GM03348 (cell line): ENCODE measurements at places on chromosomes 1 and 21.

- no peak for DNase-seq
These were observed 40.0 kb upstream of the DHCR24 start for GRCh38 chr1:54926970-54927369.

DNA sequence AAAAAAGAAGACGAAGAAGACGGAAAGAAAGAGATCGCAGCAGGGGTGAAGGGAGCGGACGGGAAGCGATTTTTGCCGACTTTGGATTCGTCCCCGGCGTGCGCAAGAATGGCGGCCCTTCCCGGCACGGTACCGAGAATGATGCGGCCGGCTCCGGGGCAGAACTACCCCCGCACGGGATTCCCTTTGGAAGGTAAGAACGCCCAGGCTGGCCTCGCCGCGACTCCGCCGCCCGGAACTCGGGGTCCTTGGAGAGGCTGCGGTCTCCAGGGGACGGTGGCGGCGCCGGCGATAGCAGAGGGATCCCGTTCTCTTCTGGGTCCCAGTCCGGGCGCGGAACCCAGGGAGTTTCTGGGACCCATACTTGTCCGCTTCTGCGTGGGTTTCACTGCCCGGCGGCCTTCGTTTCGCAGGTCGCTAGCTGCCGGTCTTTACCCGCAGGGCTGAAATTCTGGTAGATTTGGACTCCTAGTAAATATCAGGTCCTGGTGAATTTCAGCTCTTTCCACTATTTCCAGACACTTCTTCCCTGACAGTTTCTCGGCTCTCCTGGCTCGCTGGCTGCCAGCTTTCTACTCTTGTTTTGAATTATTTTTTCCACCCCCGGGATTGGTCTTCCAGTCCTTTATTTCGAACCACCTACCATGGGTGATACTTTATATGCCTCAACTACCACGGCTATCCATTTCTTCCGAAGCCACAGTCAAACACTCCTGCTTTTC is 1.0 kb downstream of the PAX7 start:
- no peak for DNase-seq

DNA sequence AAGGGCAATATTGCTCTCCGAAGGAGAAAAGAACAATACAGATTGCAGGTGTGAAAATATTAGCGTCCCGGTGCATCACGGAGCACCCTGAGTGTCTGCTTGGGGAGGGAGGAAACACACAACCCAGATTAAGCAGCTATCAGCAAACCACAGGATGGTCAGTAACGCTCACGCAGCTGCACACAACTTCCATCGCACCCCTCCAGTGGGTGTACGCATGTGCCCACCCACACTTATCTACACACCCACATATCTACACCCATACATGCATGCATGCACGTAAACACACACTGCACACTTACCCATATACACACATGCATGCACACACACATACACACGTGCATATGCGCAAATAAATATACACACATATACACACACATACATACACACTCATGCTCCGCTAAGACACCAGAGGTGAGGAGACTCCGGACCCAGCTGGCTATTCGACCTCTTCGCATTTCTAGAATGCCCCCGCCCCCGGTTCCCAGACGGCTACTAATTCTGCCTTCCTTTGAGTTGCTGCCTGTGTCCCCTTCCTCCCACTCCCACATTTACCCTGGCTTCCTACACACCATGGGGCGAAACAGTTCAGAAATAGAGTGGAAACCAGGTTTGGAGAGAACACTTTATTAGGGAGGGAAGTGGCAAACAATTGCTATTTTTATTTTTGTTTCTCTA is 26.2 kb downstream of the ITPKB start:
- DNase-seq: no peak

DNA sequence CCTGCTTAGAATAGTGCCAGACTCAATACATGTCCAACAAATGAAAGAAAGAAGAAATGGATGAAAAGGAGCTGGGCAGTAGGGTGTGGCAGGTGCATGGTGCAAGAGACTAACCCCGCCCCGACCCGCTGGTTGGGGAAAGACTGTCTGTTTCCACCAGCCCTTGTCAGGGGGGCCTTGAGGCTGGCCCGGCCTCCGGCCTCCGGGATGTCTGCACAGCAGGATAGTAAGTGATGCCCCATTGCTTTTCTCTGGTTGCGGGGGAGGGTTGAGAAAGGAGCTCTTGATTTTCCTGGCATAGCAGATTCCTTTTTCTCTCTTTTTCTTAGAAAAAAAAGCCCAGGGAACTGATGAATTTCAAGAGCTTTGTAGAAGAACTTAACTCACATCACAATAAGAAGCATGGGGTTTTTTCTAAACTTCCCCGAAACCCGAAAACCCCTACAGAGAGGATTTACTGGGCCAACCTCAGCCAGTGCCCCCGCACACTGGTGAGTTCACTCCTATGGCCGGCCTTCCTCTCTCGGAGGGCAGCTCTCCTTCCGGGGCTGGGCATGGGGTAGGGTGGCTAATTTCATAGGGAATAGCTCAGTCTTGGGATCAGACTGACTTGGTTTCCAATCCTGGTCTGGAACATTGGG is 12.5 kb upstream of the TTC22 start:
- no peak for DNase-seq

GRCh38 chr1:12618661-12618964 is 603 bp upstream of the DHRS3 start:
- no peak for DNase-seq

DNA sequence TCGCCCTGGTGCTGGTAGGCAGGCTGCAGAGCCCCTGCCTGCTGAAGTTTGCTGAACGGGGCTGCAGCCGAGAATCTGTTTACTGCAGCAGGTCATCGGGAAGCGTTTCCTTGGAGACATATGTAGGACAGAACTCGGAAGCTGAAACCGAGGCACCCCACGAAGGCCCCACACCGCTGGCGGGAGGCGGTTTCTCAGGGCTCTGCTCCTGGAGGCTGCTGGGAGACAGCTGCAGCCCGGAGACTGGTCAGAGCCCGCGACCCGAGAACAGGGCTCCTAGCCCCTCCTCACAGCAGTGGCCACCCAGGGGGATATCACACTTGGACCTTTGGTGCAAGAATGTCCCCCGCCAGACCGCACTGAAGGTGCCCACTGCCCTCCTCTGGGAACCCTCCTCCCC is 12.7 kb upstream of the PLCH2 start:
- no peak for DNase-seq

GRCh38 chr1:208381481-208381880 is 137.3 kb upstream of the PLXNA2 start:
- DNase-seq: no peak

DNA sequence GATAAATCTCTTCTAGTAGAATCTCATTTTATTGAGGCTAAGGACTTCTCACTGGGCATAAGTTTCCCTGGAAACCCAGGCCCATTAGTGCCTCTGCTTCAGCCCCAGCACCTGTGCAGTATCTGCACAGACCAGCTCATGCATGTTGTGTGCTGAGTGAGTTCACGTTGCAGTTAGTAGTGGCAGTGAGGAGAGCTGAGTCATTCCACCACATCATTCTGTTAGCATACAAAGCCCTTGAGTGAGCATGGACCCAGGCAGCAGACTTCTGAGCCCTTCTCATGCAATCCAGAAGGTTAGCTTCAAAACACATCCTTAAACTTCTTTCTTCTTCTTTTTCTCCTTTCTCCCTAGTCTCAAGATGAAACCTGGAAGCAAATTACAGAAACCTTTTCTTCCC is 45.8 kb upstream of the NTPCR start:
- peak; percentile 46 for DNase-seq

- DNase-seq: peak; percentile 82
These were observed 2.7 kb upstream of the HSPG2 start for GRCh38 chr1:21939650-21940374.

DNA sequence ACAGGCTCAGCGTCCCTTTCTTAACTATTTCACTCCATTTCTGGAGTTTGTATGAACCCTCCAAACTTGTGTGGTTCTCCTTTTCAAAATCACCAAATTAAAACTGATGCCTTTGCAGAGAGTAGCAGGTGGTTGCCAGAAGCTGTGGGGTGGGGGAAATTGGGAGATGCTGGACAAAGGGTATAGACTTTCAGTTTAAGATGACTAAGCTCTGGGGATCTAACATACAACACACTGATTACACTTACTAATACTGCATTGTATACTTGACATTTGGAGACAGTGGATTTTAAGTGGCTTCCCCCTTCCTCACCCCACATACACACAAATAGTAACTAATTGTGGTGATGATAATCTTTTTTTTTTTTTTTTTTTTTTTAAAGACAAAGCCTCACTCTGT is 11.1 kb upstream of the SCYL3 start:
- no peak for DNase-seq

- no peak for DNase-seq
These were observed 75.4 kb upstream of the TMPRSS2 start for GRCh38 chr21:41583274-41583790.

- DNase-seq: no peak
These were observed 150.1 kb downstream of the PLA2G4A start for GRCh38 chr1:186978596-186979556.

DNA sequence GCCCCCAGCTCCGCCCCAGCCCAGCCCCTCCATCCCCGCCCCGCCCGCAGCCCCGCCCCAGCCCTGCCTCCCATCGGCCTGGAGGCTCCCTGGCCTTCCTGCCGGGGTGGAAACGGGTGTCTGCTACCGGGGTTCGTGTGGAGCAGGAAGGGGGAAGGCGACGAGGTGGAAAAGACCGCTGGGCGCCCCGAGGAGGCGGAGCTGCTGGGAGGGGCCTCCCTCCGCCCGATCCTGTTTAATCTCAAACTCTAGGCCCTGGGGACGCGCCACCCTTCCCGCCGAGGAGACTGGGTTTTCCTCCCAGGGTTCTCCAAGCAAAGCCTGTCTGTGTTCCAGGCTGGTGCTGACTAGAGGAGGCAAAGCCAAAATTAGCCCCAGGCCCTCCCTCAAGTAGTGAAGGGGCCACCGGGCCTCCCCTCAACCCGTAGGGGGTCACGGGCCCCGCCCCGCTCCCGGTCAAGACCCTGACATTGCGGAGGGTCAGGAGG is 16.2 kb upstream of the TTLL10 start:
- DNase-seq: peak; percentile 98

- peak; percentile 22 for DNase-seq
These were observed 60.4 kb upstream of the BACH1 start for GRCh38 chr21:29238053-29238966.

DNA sequence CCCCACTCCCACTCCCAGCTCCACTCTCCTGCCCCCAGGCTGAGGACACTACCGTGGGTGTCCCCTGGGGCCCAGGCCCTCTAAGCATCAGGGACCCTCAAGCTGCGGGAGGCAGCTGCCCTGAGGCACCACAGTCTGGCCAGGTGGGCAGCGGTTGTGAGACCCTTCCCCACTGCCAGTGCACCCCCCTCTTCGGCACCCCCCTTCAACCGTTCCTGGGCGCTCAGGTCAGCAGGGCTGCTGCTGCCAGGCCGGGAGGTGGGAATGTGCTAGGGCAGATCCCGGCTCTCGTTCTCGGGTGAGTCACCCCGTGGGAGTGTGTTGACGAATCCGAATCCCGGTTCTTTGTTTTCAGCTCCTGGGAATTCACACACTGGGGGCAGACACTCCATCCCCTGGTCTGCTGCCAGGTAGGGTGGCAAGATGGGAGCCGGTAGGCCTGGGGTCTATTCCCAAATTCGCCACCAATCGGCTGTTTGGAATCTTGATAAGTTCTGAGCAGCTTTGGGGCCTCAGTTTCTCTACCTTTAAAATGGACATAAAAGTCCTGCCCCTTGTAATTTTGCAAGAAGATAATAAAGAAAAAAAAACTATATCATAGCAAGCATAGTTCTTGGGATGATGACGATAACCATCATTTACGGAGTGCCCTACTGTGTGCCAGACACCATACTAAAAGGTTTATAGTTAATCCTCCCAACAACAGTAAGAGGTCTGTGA is 28.5 kb upstream of the CASZ1 start:
- DNase-seq: peak; percentile 90

GRCh38 chr1:17915511-17916197 is 160.5 kb downstream of the ACTL8 start:
- DNase-seq: no peak

DNA sequence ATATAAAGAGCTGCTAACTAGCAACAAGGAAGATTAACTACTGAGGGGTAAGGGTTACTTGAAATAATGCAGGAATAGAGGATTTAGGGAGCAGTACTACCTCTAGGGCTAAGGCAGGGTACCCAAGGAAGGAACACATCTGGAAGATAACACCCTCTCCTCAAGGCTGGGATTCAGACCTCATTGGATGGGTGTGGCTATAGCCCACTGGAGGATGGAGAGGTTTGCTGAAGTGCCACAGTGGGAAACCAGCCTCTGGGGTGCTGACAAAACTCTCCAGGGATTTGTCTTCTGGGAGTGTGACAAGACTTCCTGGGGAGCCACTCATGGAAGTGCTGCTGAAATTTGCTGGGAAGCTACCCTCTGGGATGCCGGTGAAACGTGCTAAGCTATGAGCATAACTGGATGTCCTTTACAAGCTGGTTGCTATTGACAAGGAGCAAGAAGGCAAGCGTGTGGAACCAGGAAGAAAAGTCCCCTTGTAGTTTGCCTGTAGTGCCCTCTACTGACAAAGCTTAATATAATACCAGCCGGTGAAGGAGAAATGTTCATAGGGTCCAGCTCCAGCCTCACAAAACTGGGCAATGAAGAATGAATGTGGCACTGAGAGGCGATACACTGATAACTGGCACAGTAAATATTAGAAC is 122.8 kb upstream of the USP24 start:
- peak; percentile 69 for DNase-seq

GRCh38 chr1:26359981-26360806 is 6.3 kb upstream of the CRYBG2 start:
- no peak for DNase-seq

DNA sequence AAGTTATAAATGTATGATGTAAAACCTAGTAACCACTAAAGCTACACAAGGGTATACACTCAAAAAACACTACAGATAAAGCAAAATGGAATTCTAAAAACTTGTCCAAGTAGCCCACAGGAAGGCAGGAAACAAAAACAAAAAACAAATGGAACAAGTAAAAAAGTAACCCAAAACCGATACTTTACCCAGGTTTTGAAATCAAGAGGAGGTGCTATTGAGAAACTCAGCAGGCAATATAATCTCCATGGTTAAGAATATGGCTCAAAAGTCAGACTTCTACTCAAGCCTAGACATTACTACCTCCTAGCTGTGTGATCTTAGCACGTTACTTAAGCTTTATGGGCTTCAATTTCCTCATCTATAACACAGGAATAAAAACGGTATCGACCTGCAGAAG is 13.3 kb downstream of the RBBP5 start:
- no peak for DNase-seq

- DNase-seq: no peak
These were observed 9.6 kb downstream of the TMCO1 start for GRCh38 chr1:165759095-165759494.

GRCh38 chr1:60535713-60536112 is 462.1 kb upstream of the C1orf87 start:
- no peak for DNase-seq

GRCh38 chr1:173295391-173295790 is 88.3 kb upstream of the TNFSF4 start:
- no peak for DNase-seq

- DNase-seq: no peak
These were observed 11.6 kb downstream of the STYXL2 start for GRCh38 chr1:167105271-167106118.
